Activated CD8-positive, alpha-beta memory T cell treated with anti-CD3 and anti-CD28 coated beads for 4 hours (primary cell): ENCODE measurements at places on chromosomes 5 and 9.

DNA sequence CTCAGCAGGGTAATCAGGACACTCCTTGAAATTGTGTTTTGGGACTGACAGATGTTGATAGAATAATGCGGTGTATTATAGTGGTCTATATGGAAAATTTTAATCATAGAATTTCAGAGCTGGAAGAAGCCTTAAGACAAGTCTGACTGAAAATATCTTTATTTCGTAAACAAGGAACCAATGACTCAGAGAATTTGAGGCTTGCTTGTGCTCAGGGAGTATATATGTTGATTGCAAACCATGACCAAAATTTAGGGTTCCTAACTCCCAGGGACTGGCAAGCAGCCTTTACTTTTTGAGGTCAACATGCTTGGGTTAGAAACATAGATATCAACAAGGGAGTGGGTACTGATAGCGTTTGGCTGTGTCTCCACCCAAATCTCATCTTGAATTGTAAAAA lies 287.2 kb downstream of the CD180 start:
- DNase-seq = no peak

DNA sequence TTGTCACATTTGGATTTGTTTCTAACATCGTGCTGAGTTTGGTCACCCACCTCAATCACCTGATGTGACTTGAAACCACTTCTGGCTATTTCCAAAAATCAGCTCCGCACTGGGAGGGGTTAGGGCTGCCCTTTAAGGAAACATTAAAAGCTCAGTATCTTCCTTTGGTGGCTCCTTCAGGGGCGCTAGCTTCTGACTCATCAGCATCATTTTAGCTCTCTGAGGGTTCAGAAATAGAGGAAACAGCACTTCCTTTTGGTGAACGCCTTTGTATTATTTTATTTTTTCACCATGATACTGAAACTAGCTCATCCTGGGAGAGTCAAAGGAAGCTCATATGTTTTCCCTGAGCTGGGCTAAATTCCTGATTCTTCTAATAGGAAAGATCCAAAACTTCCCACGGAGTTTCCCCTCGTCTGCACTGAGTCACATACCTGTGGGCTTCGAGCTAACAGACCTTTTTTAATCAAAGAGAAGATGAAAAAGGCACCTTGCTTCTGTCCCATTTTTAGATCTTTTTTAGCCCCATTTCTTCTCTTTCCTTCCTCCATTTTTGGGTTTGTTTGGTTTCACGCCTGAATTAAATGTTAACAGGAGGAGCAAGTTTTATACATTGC lies 48.2 kb downstream of the ROPN1L start:
- DNase-seq = no peak

DNA sequence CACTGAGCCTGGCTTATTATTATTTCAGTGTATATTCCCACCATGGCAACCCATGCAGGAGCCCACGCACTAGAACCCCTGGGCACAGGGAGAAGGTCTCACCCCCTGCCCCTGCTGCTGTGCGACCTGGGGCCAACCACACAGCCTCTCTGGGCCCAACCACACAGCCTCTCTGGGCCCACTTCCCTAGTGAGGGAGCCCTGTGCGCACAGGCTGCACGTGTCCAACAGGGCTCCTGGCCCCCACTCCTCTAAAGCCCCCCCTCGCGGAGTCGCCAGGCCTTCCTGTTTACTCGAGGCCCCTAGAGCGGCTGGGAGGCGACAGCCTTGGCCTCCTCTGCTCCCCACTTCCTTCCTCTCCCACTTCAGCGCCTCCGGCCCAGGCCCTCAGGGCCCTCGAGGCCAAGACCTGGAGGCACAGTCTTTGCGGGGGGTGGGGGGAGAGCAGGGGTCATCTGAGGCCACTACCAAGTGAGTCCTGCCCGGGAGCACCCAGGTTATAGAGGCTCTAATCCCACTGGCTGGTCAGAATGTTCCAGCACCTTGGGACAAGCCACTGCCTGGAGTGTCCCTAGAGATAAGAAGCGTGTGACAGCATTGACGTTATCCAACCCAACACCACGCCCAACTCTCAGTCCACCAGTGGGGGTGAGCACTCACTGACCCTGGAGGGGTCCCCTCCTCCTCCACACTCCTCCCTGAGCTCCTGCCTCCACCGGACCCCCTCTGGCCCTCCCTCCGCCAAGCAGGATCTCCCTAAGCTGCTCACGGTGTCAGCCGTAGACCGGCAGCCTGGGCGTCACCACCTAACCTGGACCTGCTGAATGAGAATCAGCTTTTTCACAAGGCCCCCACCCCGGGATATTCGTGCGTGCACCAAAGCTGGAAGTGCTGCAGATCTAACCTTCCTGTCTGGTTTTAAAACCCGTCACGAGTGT lies 7.9 kb upstream of the ENG start:
- peak; percentile 10 for DNase-seq

GRCh38 chr9:132141344-132141947 lies 20.4 kb upstream of the NTNG2 start:
- no peak for DNase-seq

GRCh38 chr5:14821100-14821845 lies 50.3 kb downstream of the ANKH start:
- no peak for DNase-seq

- no peak for DNase-seq
Observed at GRCh38 chr5:963310-963672, 45.3 kb upstream of the NKD2 start.

GRCh38 chr9:138053996-138054752 lies 176.6 kb downstream of the CACNA1B start:
- no peak for DNase-seq

DNA sequence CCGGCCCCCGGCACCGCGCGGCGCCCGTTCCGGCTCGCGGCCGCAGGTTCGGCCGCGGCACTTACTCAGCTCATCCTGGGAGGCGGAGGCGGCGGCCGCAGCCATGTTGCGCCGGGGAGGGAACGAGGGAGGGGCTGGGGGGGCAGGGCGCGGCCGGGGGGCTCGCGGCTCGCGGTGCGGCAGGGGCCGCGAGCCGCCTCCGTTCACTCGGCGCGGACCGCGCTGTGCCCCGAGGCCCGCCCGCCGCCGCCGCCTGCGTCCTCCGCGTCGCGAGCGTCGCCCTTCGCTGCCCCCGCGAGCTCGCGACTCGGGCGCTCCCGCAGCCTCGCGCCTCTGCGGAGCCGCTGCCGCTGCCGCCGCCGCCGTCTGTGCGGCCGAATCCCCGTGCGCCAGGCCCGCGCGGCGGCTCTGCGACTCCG lies 735 bp downstream of the ECPAS start:
- peak; percentile 27 for DNase-seq

- DNase-seq = no peak
Observed at GRCh38 chr5:95959888-95960666, 1.6 kb downstream of the ELL2 start.

DNA sequence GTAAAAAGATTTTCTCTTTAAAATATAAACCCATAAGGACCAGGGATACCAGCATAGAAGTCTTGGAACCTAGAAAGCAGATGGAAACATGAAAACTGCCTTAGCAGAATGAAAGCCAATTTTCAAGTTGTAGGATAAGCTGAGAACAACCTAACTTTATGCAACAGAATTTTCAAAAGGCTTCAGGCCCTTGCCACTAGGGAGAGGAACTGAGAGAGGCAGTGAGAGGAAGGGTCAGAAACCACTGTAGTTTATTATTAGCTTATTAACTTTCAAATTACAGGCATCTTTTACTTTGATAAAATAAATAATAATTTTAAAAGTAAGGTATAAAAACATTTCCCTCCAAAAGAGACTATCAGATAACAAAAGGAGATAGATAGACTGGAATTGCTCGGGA lies 33.4 kb downstream of the FAM81B start:
- DNase-seq = no peak

GRCh38 chr5:177494346-177495195 lies 2.8 kb downstream of the PDLIM7 start:
- no peak for DNase-seq

GRCh38 chr5:72355706-72356299 lies 35.6 kb downstream of the PTCD2 start:
- DNase-seq = no peak

DNA sequence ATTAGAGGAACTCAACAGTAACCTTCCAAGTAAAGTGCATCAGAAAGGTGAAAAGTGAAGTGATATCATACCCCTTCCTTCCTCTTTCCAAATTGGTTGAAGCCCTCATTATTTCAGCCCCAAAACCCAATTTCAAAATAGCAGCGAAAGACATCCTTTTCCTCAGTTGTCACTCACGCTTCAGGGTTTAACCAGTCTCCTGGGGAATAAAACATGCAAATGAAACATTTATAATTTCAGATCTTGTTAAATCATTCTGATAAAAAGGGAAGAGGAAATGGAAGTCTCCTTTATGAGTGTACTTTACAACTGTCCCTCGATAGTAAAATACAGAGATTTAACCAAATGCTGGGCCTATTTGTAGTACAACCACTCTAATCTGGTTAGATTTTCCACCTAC lies 22.5 kb downstream of the TRPM6 start:
- DNase-seq = no peak

DNA sequence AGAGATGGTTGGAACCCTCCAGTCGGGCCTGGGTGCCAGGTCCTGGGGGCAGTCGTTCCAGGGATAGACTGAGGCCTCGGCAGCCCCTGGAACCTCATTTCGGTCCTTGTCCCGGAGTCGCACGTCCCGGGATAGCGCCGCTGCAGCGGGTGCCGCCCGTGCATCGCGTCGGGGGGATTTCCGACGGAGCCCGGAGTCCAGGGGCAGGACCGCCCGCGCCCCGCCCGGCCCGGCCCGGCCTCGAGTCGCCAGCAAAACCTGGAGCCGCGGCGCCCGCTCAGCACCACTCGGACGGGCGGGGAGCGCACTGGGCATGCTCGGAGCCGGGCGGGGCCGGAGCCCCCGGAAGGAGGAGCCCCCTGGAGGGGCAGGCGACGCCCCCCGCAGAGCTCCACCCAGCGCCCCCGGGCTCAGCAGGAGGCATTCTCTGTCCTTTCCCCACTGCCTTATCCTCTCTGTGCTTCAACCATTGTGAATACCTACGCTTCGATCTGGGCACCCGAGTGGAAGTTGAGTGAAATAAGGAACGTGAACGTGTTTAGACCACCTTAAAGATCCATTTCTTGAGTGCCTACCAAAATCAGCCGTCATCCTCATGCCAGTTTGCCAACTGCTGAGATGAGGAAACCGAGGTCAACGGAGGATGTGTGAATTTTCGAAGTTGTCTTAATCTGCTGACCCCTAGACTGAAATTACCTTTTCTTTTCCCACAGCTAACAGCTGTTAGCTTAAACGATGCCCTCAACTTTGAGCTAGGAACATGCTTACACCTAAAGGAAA lies 1.7 kb upstream of the PTPN3 start:
- DNase-seq = no peak

GRCh38 chr9:1429297-1429696 lies 379.1 kb downstream of the DMRT2 start:
- DNase-seq = no peak

- no peak for DNase-seq
Observed at GRCh38 chr5:115626445-115626823, 598 bp upstream of the TMED7 start.

- DNase-seq = no peak
Observed at GRCh38 chr5:160961038-160961437, 109.0 kb upstream of the ATP10B start.

- DNase-seq = no peak
Observed at GRCh38 chr5:172901012-172901780, 58.0 kb upstream of the RPL26L1 start.

GRCh38 chr5:9174446-9174845 lies 371.4 kb downstream of the SEMA5A start:
- no peak for DNase-seq

DNA sequence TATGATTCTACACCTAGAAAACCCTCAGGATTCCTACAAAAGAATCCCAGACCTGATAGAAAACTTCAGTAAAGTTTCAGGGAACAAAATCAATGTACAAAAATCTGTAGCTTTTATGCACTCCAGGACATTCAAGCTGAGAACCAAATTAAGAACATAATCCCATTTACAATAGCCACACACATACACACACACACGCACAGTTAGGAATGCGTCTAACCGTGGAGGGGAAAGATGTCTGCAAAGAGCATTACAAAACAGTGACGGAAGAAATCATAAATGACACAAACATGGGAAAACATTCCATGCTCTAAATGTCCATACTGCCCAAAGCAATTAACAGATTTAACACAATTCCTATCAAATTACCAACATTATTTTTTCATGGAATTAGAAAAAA lies 51.4 kb upstream of the CAST start:
- no peak for DNase-seq

DNA sequence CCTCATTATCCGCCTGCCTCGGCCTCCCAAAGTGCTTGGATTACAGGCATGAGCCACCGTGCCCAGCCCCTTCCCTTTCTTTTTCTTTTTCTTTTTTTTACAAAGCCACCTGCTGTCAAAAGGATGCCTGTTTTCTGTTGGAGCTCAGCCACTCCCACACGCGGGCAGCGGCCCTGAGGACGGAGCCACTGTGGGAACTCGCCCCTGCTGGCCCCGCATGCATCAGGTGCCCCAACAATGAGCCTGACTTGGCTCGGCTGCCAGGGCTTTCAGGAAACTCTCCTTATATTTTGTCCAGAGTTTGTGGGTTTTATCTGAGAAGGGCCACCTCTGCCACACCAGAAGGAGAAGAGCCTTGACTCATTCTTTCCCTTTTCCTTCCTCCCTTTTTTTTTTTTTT lies 37.1 kb upstream of the LRRC14B start:
- no peak for DNase-seq

GRCh38 chr5:81717860-81718259 lies 33.0 kb downstream of the SSBP2 start:
- DNase-seq = no peak

DNA sequence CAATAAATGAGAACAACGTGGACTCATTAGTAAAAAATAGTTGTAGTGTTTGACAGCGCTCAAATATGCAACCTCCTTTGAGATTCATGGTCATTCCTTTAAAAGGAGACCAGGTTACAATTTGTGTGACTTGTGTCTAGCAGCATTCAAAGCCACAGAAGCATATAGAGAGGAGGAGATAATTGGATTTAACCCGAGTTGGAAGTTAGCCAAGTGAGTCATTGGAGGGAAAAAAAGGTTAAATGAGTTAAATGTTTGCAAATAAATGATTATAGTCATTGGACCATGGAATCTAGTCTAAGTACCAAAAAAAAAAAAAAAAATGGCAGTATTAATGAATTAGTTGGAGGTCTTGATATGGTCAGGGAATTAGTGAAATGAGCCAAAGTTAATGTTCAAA lies 90.9 kb downstream of the ITGA1 start:
- DNase-seq = no peak

GRCh38 chr5:39208471-39208870 lies 10.9 kb downstream of the FYB1 start:
- DNase-seq = no peak

DNA sequence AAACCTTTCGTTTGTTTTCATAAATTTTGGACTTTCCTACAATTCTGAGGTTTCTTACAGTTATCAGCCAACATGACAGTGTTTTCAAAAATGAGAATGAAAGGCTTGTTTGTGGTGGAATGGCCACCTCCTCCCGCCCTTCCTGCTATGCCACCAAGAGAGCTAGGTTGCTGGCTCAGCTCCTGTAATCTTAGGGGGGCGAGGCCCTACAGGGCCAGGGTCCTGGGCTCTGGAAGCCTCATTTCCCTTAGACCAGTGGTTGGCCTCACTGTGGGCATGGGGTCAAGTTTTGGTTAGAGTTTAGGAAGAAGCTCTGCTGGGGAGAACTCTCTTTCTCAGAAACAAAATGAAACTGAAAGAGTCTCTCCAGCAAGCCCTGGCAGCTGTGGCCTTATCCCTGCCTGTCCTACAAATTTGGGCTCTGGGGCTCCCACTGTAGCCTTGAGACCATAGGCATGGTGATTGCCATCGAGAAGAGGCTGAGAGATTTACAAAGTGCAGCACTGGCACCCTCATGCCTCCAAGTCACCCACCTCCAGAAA lies 66.2 kb downstream of the IRX1 start:
- no peak for DNase-seq
